Prostate gland (tissue), 2 donors: ENCODE measurements at places on chromosomes 5 and 9. TPM values are rescaled to one million over a fixed set of nuclear protein-coding genes. Genes with fewer than 3 reads are reported as not detected.

- DNase-seq = no peak
- H3K27me3 ChIP-seq = no peaks in the 10 kb centered on the region
- H3K4me1 ChIP-seq = no peaks in the 10 kb centered on the region
- H3K27ac ChIP-seq = no peak overlapping the region
- no peak overlapping the region for H3K4me3 ChIP-seq
Measured at GRCh38 chr5:121640298-121640697, 211.4 kb upstream of the FTMT start.

DNA sequence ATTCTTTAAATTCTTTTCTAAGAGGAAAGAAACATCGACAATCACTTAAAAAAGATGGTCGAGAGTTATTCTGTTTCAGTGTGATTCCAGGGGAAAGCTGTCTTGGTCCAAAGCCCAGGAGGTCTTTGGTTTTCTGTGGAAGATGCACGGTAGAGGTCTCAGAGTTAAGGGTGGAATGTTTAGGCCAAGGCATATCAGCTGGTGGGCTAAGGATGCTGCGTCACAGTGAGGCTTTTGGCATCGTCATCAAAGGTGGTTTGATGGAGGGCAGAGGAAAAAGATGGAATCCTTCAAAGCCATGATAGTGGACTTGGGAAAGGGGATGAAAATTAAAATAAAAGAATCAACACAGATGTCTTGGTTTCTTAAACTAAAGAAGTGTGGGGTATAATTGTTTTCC lies 137.3 kb upstream of the ANKH start:
- peak overlapping the region; percentile 36 for H3K27ac ChIP-seq
- no peaks in the 10 kb centered on the region for H3K36me3 ChIP-seq
- no peaks in the 10 kb centered on the region for H3K27me3 ChIP-seq
- no peak for DNase-seq
- H3K4me1 ChIP-seq = peaks cover 7% of the 10 kb centered on the region

DNA sequence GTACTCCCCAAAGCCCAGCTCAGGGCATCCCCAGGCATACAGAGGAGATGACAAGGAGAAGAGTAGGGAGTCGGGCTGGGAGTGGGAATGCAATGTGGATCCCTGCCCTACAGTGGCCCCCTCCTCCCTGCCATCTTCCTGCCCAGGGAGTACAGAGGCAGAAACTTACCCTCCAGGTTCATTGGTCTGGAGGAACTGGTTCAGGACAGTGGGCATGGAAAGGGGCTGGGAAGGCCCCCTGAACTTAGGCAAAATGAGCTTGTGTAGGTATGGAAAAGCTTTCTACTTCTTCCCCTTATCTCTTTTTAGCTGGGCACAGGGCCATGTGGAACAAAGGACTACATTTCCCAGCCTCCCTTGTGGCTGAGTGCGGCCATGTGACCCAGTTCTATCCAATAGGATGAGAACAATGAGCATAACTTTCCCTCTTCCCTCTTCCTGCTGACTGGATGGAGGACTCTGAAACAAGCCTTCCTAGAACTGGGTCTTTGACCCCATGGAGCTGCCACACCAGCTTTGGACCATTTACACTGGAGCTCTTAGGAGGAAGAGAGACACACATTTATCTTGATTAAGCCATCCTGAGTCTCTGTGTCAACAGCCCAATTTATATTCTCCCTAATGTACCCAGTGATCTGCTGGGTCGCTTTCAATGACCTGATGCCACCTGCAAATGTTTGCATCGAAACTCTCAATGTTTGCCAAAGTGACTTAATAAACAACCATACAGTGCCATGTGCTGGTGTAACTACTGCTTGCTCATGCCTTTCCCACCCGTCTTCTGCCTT lies 25.0 kb upstream of the HMCN2 start:
- no peaks in the 10 kb centered on the region for H3K27me3 ChIP-seq
- H3K4me1 ChIP-seq = no peaks in the 10 kb centered on the region
- H3K4me3 ChIP-seq = no peak overlapping the region
- no peak overlapping the region for H3K27ac ChIP-seq

DNA sequence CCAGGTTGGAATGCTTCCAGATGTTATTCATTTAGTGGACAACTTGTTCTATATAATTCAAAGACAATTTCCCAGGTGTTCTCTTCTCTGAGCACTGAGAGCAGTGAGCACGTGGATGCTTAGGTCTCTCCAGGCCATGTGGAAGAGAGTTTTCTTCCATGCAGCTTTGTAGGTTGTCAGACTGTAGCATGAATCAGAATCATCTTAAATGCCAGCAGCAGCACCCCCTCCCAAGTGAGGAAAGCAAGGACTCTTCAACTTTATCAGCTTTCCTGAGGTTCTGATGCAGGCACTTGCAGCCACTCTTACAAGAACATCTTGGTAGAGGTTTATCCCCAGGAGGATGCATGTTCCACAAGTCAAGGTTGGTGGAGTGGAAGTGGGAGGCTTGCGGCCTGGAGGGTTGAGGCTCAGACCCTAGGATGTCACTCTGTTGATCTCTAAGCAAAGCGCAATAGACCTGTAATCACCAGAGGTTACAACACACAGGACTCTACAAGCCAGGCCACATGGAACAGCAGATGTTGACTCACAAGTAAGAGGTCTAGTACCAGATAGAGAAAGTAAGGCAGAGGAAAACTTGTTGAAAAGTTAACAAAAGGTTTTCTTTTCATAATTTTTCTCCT lies 47.7 kb downstream of the UGCG start:
- H3K4me3 ChIP-seq = no peak overlapping the region
- H3K4me1 ChIP-seq = no peaks in the 10 kb centered on the region
- no peaks in the 10 kb centered on the region for H3K27me3 ChIP-seq
- no peak for DNase-seq
- no peaks in the 10 kb centered on the region for H3K36me3 ChIP-seq

DNA sequence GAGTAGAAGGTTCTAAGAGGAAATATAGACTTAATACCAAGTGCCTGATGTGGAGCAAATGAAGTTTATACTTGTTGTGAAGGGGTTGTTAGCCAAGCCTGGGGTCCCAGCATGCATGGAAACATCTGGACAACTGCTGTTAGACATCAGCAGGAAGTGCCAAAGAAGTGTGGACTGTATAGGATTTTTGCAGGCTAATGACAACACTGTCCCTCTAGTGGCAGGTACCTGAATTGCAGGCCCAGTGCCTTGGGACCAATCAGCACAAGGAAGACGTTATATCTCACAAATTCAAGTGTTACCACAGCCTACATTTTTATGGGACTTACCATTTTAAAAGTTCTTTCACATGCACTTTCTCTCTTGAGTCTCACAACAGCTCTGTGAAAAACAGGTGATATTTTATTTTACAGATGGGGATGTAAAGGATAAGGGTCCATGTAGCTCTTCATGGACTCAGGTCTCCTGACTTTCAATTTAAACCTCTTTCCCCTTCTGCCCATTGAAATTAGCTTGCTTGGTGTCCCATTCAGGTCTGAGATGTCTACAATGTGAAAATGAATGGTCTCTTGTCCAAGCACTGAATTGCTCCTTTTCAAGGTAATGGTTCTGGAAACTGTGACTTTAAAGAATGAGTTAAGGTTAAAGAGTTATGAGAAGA lies 89.0 kb upstream of the MAP1B start:
- H3K27me3 ChIP-seq = no peaks in the 10 kb centered on the region
- no peaks in the 10 kb centered on the region for H3K4me1 ChIP-seq
- no peak overlapping the region for H3K4me3 ChIP-seq

DNA sequence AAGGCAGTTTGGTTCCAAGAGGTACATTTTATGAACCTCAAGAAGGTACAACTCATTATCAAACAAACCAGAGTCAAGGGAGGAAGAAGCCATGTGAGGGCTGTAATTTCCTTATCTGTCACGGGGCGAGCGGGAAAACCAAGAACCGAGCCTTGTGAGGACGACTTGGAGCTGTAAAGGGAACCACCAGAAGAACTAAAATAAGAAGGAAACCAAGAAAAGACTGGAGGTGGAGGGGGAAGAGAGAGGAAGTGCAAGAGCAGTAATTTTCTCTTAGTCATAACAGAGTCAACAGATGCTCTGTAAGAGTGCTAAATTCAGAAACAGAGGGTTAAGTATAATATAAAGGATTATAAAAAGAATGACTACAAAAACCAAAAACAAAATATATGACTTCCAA lies 127.1 kb downstream of the DIRAS2 start:
- H3K36me3 ChIP-seq = no peaks in the 10 kb centered on the region
- H3K27ac ChIP-seq = no peak overlapping the region
- DNase-seq = no peak
- no peaks in the 10 kb centered on the region for H3K27me3 ChIP-seq
- no peak overlapping the region for H3K4me3 ChIP-seq

GRCh38 chr9:84374013-84374412 lies 33.5 kb upstream of the SLC28A3 start:
- no peaks in the 10 kb centered on the region for H3K36me3 ChIP-seq
- no peaks in the 10 kb centered on the region for H3K27me3 ChIP-seq
- DNase-seq = no peak
- no peaks in the 10 kb centered on the region for H3K4me1 ChIP-seq
- no peak overlapping the region for H3K27ac ChIP-seq

DNA sequence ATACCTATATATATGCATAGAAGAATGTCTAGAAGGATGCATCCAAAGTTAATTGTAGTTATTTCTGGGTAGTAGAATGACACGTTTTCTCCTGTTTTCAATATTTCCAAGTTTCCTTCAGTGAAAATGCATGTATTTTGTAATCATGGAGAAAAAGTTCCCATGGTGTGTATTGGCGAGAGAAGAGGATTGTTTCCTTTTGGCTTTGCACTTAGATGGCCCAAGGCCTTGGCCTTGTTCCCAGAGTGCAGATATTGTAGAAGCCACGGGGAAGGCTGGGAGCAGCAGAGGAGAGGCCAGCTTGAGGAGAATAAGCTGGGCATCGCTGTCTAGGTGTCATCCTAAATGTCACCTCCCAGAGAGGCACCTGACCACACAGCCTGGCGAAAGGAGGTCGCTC lies 44.0 kb downstream of the IRF1 start:
- no peaks in the 10 kb centered on the region for H3K27me3 ChIP-seq
- DNase-seq = peak; percentile 69
- no peak overlapping the region for H3K27ac ChIP-seq

- peak overlapping the region; percentile 64 for H3K4me3 ChIP-seq
- peak; percentile 35 for DNase-seq
- H3K36me3 ChIP-seq = no peaks in the 10 kb centered on the region
Measured at GRCh38 chr5:55993013-55993412, 1.8 kb downstream of the IL6ST start.

DNA sequence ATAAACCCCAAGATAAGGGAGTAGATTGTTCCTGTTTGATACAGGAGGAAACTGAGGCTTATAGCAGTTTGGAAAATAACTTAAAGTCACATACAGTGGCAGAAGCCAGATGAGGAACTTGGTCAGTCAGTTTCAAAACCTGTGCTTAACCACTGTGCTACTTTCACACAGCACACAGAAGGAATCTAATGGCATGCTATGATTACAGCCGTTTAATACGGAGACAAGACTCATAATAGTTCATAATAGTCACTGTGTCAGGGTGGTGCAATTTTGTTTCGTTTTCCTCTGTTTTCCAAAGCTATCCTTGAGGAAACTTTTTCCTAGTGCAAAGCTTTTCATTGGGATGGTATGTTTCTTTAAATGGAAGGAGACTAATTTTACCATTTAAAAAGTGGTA lies 112.3 kb downstream of the GCNT1 start:
- no peaks in the 10 kb centered on the region for H3K27me3 ChIP-seq
- H3K27ac ChIP-seq = no peak overlapping the region
- DNase-seq = no peak

DNA sequence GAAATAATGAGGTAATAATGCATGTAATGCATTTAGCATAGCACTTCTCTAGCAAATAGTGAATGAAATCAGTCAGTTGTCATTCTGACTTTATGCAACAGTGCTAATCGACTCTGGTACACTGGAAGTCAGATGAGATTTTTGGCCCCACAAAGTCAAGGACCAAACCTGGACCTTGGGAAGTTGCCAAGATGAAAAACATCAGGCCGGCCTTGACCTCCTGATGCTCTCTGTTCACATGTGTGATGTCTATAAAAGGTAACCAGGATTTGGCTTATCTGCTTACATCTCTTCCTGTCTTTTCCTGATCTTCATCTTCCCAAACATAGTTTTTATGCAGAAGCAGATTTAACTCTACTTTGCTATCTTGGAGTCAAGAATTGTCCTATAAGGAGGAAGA lies 39.5 kb downstream of the SLC22A5 start:
- H3K4me1 ChIP-seq = no peaks in the 10 kb centered on the region
- H3K4me3 ChIP-seq = no peak overlapping the region
- H3K27ac ChIP-seq = peak overlapping the region; percentile 99
- no peak for DNase-seq
- no peaks in the 10 kb centered on the region for H3K27me3 ChIP-seq

GRCh38 chr9:113808391-113809358 lies 67.4 kb upstream of the ZNF618 start:
- H3K27ac ChIP-seq = no peak overlapping the region
- H3K4me1 ChIP-seq = no peaks in the 10 kb centered on the region
- no peak overlapping the region for H3K4me3 ChIP-seq
- H3K27me3 ChIP-seq = no peaks in the 10 kb centered on the region
- H3K36me3 ChIP-seq = no peaks in the 10 kb centered on the region
- no peak for DNase-seq

DNA sequence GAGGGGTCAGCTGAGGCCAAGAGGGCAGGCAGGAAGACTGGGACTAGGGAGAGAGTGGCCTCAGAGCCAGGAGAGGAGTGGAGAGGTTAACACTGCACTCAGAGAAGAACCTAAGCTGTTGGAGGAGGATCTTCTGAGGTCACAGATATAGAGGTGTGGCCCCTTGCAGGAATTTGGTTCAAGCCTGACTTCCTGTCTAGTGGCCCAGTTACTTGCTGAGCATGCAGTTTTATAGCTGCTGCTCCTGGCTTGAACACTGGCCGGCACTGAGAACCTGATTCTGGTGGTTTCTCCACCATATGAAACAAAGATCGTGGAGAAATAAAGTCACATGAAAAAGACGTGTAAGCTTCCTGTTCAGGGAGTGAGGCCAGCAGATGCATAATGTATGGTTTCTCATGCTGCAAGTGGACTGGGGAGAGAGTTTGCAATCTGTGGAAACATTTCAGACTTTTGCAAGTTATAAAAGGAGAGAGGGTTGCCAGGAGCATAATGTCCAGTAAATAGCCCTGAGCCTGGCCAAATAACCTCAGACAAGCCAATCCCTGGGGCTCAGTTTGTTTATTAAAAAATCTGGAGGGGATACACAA lies 82.6 kb downstream of the GALNT10 start:
- H3K27ac ChIP-seq = no peak overlapping the region
- no peak overlapping the region for H3K4me3 ChIP-seq
- H3K36me3 ChIP-seq = no peaks in the 10 kb centered on the region
- H3K4me1 ChIP-seq = no peaks in the 10 kb centered on the region

- DNase-seq = no peak
- no peaks in the 10 kb centered on the region for H3K36me3 ChIP-seq
Measured at GRCh38 chr9:98774746-98775145, 21.6 kb downstream of the ANKS6 start.

- H3K27me3 ChIP-seq = no peaks in the 10 kb centered on the region
- H3K4me1 ChIP-seq = no peaks in the 10 kb centered on the region
- no peak overlapping the region for H3K4me3 ChIP-seq
Measured at GRCh38 chr9:16928179-16928945, 57.9 kb upstream of the BNC2 start.

GRCh38 chr9:2015581-2016407 lies 647 bp downstream of the SMARCA2 start:
- DNase-seq = peak; percentile 29
- H3K36me3 ChIP-seq = no peaks in the 10 kb centered on the region
- H3K4me1 ChIP-seq = peaks cover 8% of the 10 kb centered on the region
- H3K27me3 ChIP-seq = no peaks in the 10 kb centered on the region
- peak overlapping the region; percentile 87 for H3K4me3 ChIP-seq

ADGRV1 gene
- 16.4 TPM for total RNA-seq

MEIKIN gene
- total RNA-seq = not detected

DNAH5 gene
- total RNA-seq = 6.8 TPM

PHF2 gene
- 32.9 TPM for total RNA-seq

ACER2 gene
- 11.1 TPM for total RNA-seq

AQP3 gene
- 200 TPM for total RNA-seq
